ENCODE measurements at places on chromosomes 11 and 22.

DNA sequence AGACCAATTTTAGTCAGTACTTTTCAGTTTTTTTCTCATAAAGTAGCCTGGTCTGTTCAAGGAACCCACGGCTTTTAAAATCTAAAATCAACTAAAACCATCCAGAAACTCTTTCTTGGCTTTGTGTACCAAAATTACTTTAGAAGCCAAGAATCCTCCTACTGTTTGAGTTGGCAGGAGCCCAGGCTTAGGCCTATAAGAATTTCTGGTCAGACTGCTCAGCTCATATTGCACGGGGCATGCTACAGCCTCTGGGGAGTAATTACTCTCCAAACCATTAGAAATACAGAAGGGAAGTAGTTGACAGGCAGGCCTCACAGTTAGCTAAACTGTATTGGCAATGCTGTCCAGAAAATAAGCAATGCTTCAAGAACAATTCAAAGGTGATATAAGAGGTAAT is 1862.9 kb upstream of the RAG2 start:
- no peak for DNase-seq

DNA sequence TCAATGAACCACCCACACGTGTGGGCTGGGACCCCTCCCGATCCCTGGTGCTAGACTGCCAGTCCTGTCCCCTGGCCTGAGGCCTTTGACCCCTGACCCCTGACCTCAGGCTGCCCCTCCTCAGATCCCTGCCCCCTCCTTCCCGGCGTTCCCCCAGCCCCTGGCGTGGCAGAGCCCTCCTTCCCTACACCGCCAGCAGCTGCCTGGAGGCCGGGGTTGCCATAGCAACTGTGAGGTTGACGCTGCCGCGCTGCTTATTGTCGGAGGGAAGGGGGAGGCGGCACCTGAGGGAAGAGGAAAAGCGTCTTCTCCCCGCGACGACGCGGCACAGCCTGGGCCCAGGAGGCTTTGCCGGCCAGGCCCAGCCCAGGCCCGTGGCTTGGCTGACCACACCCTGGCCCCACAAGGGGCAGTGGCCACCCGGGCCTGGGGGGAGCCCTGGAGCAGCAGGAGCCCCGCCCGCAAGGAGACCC is 32.6 kb downstream of the SHANK3 start:
- no peak for DNase-seq

DNA sequence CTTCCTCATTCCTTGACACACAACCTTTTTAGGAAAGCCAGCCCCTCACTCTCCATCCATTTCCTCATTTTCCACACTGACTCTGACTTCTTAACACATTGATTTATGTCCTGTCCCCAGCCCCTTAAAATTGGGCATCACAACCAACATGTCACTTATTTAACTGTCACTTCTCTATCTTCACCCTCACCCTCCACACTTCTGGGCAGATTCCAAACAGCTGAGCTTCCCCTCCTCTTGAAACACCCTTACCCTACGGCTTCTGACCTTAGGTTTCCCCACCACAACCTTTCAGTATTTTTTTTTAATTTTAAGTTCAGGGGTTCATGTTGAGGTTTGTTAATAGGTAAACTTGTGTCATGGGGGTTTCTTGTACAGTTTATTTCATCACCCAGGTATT is 696.3 kb downstream of the DLG2 start:
- DNase-seq, result no peak

DNA sequence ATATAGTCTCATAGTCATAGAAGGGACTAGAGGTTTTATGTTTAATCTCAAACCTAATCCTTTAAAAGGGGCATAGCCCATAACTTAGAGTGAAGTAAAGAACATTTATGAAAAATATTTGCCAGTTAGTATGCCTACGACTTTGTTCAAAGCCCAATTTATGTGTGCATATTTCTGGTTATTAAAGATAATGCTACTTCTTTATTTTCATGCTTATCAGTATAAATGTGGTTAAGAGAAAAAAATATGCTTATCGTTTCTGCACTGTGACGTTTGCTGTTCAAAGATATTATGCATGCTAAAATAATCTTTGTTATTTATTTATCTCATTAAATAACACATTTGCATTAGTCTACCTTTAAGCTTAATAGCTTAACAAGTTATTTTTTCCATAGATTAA is 343.9 kb downstream of the DYNC2H1 start:
- DNase-seq, result no peak

- DNase-seq, result no peak
These were observed 15.7 kb downstream of the CRTAM start for GRCh38 chr11:122853971-122854446.

GRCh38 chr11:5304046-5304445 is 2.3 kb upstream of the OR51B4 start:
- DNase-seq, result no peak

DNA sequence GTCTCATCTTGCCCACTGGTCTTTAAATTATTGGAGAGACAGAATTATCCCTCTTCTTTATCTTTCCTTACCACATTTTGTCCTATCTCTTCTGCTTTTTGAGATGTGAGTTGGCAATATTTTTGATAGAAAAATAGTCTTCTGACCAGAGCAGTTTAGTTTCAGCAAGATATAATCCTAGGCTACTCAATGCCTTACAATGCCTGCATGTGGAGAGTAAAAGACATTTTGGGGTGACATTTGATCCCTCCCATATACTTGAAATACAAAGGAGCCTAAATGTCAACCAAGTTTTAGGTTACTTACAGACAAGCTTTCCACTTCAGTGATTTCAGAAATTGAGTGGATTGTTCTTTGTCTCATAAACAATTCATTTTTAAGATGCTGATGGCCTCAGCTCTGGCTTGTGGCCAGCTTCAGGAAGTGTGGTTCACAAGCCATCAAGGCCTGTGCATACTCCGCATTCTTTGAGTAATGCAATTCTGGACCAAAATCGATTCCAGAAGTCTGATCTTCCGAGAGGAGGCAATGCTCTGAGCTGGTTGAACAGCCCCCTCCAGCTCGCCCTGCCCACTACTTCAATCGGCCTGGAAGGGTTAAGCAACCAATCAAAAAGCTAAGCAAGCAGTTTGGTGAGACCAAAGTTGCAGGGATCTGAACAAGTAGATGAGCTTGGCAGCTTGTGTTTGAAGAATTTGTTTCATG is 274.4 kb downstream of the BLID start:
- no peak for DNase-seq

GRCh38 chr11:48003926-48004325 is 23.6 kb downstream of the PTPRJ start:
- no peak for DNase-seq

- DNase-seq, result no peak
These were observed 43.2 kb downstream of the LMO1 start for GRCh38 chr11:8220261-8221045.

DNA sequence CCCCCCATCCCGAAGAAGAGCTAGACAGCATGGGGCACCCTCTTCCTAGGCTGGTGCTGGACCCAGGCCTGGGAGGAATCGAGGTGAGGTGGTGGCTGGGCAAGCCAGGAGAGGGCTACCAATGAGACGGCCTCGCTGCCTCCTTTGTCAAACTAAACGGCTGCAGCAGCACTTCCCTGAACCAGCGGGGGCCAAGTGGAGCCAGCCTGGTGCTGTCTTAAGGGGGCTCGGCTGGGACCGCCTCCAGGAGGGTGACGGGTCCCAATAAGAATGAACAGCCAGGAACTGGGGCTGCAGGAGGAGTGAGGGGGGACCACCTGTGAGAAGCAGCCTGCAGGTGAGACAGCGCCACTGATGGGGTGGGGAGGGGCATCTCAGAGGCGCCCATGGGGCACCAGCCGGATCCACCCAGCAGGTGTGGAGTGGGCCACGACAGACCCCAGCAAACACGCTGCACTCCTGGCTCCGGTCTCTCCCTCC is 17.1 kb downstream of the IFT27 start:
- no peak for DNase-seq

DNA sequence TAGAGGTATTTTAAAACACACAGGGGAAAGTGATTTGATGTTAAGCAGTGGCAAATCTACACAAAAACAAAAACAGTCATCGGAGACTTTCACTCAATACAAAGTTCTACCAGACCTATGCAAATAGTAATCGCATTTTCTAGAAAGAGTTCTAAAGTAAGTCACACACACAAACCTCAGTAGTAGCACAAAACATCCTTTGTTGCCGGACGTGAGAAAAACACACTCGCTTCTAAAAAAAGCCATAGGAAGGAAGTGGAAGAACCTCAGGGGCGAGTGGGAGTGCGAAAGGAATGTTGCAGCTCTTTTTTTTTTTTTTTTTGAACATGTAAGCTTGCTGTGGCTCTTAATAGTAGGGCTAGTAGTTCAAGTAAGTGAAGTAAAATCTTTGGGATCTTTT is 88.9 kb downstream of the MAML2 start:
- no peak for DNase-seq

DNA sequence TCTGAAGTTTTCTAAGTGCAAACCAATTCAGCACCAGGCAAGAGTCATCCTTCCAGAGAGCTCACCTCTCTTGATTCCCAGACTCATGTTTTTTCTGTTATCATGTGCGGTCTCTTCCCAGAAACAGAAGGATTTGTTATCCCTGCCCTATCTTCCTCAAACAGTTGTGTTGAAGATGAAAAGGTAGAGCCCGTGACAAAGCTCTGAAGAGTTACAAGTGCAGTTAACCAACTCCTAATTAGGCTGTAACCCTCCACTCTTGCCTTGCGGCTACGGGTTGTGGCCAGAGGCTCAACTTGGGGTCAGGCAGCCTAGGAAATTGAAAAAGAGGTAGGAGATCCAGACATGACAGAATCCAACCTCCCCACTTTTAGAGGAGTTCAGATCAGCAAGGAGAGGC is 76.2 kb upstream of the CADM1 start:
- no peak for DNase-seq

DNA sequence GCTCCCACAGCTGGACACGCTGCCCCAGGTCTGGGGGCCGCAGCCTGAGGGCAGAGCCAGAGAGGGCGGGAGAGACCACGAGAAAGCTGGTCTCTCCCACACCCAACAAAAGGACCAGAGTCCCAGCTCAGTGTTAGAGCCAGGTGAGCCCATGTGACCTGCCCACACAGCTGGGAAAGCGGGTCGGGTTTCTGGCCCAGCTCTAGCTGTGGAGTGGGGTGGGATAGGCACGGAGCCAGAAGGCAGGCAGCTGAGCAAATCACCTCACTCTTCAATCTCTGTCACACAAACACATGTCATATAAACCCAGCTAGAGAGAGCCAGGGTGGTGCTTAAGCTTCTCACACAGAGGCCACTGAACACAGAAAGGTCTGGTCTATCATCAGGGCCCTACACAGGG is 7.8 kb upstream of the EIF3D start:
- no peak for DNase-seq

- no peak for DNase-seq
These were observed 1.3 kb downstream of the SRRD start for GRCh38 chr22:26485013-26485412.

DNA sequence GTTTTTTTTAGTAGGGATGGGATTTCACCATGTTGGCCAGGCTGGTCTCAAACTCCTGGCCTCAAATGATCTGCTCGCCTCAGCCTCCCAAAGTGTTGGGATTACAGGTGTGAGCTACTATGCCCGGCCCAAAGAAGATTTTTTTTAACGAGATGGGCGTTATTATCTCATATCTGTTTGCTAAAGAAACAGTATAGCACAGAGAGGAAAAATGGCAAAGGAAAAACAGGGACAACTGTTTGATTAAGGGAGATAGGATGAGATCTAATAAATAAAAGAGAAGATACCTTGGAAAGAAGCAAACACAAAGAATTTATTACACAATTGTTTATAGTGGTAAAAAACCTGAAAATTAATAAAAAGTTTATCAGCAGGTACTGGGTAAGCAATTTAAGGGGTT is 10.4 kb upstream of the CEP295 start:
- DNase-seq, result no peak

DNA sequence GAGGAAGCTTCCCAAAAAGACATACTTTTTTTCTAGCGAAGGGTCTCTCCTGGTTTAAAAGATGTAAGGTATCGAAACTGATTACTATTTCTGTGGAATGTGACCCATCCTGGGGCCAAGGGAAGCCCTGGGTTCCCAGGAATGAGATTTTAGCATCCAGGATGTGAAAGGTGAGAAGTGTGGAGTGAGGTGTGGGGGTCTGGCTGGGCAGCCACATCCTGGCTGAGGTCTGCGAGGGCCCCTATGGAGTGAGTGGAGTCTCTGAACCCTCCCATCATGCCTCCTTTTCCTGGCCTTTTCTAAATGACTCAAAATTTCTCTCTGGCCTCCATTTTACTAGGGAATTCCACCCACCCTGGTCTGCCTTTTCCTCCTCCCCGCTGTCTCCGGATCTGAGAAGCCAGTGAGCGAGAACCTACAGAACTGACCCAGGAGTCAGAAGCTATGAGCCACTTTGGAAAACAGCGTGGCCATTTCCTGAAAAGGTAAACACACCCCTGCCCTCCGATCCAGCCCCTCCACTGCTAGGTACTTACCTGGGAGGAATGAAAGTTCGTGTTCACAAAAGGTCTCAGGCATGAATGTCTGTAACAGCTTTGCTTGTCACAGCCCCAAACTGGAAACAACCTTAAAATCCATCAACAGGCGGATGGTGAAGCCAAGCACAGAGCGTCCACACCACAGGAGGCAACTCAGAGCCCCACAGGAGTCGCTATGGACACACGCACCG is 27.7 kb upstream of the SHANK2 start:
- no peak for DNase-seq

GRCh38 chr11:119940401-119940976 is 197.4 kb downstream of the TRIM29 start:
- no peak for DNase-seq

DNA sequence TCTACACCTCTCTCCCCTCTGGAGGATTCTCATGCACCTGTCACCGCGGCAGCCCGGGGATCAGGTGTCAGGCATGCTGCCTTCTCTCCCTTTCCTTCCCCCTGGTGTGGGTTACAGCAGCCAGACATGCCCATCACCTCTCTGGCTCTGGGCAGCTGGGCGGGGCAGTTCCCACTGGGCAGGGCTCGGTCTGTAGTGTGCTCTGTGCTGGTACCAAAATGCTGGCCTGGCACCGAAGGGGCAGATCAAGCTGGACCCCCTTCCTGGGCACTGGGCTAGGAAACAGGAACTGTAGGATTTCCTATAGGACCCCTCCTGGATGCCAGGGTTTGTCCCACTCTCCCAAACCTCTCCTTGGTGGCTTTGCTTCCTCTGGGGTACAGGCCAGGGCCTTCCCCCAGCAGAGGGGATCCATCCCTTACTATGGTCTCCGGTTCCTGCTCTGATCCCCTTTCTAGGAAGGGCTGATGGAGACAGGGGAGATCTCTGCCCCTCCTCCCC is 821 bp downstream of the GAL3ST1 start:
- DNase-seq, result no peak

GRCh38 chr11:47688111-47688510 is 27.1 kb downstream of the AGBL2 start:
- no peak for DNase-seq

- no peak for DNase-seq
These were observed 154.9 kb upstream of the DDI1 start for GRCh38 chr11:103881584-103881983.

DNA sequence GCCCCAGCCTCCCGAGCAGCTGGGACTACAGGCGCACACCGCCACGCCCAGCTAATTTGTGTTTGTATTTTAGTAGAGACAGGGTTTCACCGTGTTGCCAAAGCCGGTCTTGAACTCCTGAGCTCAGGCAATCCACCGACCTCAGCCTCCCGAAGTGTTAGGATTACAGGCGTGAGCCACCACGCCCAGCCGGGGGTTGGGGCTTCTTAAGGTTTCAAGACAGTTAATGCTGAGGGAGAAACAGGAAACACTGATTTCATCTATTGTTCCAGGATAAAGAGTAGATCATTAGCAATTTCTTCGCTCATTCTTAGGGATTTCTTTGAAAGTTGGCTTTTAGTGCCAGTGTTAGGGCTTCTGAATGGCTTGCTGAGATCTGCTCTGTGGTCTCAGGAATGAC is 21.2 kb upstream of the CLMP start:
- no peak for DNase-seq

GRCh38 chr11:63017306-63017974 is 1.8 kb upstream of the SLC22A8 start:
- DNase-seq, result no peak

GRCh38 chr11:68200639-68201038 is 12.5 kb downstream of the KMT5B start:
- no peak for DNase-seq

Measured in stimulated activated CD8-positive, alpha-beta memory T cell treated with anti-CD3 and anti-CD28 coated beads, Interleukin-15, amount 100 ng/mL, for 24 hours (primary cell).